ENCODE measurements at places on chromosomes 2 and 18. TPM values are rescaled to one million over a fixed set of nuclear protein-coding genes. Genes with fewer than 3 reads are reported as not detected.

GRCh38 chr2:67572721-67573435, 175.7 kb downstream of the ETAA1 start:
- DNase-seq = no peak

GRCh38 chr2:219907011-219907365, 279.6 kb downstream of the SLC4A3 start:
- no peak for DNase-seq

UGT1A10 gene
- not detected for total RNA-seq

DNA sequence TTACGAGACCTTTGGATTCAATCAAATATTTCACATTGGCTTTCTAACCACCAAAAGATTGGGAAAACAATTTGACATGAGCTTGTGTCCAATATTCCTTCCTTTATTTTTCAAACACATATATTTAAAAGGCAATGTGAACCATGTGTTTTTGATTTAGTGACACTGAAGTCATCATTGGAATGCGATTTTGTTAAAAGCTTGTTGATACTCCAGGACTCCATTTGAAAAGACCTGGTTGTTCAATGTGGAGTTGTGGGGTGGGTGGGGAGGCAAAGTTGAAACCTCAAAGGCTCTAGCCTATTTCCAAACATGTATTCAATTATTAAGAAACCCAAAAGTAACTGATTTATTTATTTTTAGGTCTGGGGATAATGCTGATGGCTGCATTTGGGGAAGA, 114.1 kb upstream of the TRIB2 start:
- DNase-seq = no peak

DNA sequence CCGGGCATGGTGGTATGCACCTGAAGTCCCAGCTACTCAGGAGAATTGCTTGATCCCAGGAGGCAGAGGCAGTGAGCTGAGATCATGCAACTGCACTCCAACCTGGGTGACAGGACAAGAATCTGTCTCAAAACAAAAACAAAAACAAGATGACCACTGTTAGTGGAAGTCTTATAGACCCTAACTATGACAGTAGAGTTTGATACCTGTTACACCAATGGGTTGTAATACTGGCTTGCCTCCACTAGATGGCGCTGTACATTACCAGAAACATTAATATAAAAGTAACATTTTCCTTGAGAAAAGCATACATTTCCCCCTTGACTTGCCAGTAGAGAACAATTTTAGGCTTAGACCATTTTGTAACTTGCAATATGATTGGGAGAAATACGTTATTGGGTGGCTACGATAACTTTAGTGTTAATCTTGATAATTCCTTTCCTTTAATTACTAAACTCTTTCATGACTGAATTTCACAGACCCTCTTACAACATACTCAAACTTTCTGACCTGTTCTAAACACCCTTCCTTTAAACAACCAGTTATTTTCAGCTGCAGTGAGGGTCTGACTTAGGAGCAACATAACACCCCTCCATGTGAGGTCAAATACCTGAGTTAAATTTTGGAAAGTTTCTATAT, 19.5 kb downstream of the SLC25A52 start:
- DNase-seq = no peak

- no peak for DNase-seq
Measured at GRCh38 chr18:26480897-26481795, 67.2 kb downstream of the KCTD1 start.

DNA sequence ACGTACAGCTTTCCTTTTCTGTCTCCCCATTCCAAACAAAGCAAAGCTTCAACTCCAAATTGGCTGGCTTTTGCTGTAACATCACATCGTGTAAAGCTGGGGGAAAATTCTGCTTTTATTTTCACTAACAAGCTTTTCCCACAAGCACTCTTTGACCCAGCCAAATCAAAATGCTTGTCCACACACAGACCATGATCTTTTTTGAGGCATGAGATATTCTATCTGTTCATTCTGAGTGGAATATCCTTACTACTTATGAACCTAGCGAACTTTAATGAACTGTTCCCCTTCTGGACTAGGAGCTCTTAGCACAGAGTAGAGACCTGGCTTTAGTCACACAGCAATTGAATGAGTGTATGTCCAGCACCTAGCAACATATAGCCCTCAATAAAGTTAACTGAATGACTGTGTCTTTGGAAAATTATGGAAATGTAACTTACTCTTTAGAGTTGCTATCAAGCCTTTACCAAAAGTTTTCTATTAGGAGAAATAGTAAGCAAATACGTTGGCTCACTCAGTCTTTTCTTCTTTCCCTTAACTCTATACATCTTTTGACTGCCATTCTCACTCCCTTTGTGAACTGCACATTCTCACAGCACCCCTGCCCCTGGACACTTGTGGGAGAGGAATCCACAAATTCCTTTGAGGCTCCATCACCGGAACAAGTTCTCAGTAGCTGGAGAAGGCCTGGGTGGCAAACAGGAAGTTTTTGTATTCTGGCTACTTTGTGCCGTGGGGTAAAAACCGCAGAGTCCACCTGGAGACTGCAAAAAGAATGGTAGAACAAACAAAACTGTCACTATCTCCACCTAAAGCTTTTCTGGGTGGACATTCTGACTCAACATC, 1.3 kb upstream of the UBE2E3 start:
- DNase-seq = no peak

MAL gene
- total RNA-seq = 5.5 TPM

AQP12B gene
- total RNA-seq = not detected

- no peak for DNase-seq
Measured at GRCh38 chr2:20514596-20515269, 67.9 kb downstream of the RHOB start.

DNA sequence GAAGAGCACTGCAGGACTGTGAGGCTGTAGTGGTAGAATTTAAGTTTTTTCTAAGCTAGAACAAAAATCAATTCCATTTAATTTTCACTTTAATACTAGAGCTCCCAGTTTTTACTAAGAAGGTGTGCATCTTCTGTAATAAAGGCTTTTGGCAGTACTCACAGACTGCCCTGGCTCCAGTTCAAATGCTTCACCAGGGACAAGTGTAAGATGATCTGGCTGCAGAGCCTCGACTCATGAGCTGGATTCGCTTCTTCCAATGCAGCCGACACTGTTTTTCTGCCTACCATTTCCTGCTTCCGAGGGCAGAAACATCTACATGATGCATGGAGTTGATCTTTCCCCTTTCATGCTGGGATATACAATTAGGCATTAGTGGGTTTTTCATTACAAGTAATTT, 87.0 kb downstream of the FARSB start:
- DNase-seq = no peak

ACTG2 gene
- total RNA-seq = 1.7 TPM

ANKRD39 gene
- total RNA-seq = 14.6 TPM

- no peak for DNase-seq
Measured at GRCh38 chr2:105416156-105416555, 17.3 kb upstream of the FHL2 start.

- DNase-seq = no peak
Measured at GRCh38 chr2:37923308-37924055, 1.6 kb upstream of the RMDN2 start.

GRCh38 chr2:156401861-156402260, 34.3 kb upstream of the GPD2 start:
- no peak for DNase-seq

- no peak for DNase-seq
Measured at GRCh38 chr18:30705943-30706342, 336.6 kb downstream of the DSC3 start.

DNA sequence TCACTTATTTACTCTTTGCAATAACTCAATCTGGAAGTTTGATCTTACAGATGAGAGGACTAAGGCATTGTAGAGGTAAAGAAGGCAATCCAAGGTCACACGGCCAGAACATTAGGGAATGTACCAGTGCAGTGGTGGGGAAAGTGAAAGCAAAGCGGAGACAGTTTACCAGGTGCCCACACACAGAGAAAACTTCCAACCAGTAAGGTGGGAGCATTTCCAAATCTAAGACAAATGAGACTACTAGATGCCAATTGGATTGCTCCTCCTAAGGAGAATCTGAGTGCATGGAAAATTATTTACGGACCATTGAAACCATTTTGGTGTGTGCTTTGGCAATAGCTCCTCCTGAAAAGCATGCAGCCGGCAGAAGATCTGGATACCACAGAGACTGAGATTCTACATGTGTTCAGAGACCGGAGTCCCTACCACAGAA, 34.9 kb downstream of the SLC20A1 start:
- DNase-seq = no peak

NDUFAF7 gene
- 23.0 TPM for total RNA-seq

CHRNG gene
- not detected for total RNA-seq

EPHA4 gene
- total RNA-seq = 11.9 TPM

- DNase-seq = no peak
Measured at GRCh38 chr2:232385660-232386489, 7.3 kb downstream of the ALPP start.

OTOS gene
- total RNA-seq = not detected

PER2 gene
- total RNA-seq = 3.6 TPM

CFAP221 gene
- total RNA-seq = 0.67 TPM

GRCh38 chr2:60555783-60556139, 2.3 kb upstream of the BCL11A start:
- DNase-seq = no peak

GRCh38 chr2:79861059-79861374, 348.2 kb downstream of the CTNNA2 start:
- DNase-seq = no peak

- DNase-seq = no peak
Measured at GRCh38 chr2:234898534-234899053, 53.2 kb upstream of the SH3BP4 start.

- DNase-seq = no peak
Measured at GRCh38 chr2:150482111-150482510, 5.4 kb downstream of the RND3 start.

GRCh38 chr2:9461079-9461478, 13.3 kb upstream of the IAH1 start:
- DNase-seq = no peak

ASB18 gene
- total RNA-seq = 4.5 TPM

GRCh38 chr2:7971841-7972240, 710.0 kb upstream of the ID2 start:
- DNase-seq = no peak

DAPL1 gene
- not detected for total RNA-seq

IL36B gene
- total RNA-seq = not detected

- no peak for DNase-seq
Measured at GRCh38 chr2:159549234-159549633, 67.1 kb downstream of the BAZ2B start.

- DNase-seq = no peak
Measured at GRCh38 chr2:165790466-165790865, 3.6 kb downstream of the GALNT3 start.

TUBA3D gene
- total RNA-seq = 113 TPM

- DNase-seq = no peak
Measured at GRCh38 chr2:241084856-241085444, 17.1 kb downstream of the MTERF4 start.

TMEM178A gene
- 1.9 TPM for total RNA-seq

TANC1 gene
- total RNA-seq = 56.2 TPM
